ENCODE measurements at places on chromosomes 12 and 14.
A peak's percentile ranks its signal among the peaks of the same experiment; 100 is the strongest.

GRCh38 chr14:23801766-23802165, 151.8 kb upstream of the DHRS4 start:
- DNase-seq = no peak

DNA sequence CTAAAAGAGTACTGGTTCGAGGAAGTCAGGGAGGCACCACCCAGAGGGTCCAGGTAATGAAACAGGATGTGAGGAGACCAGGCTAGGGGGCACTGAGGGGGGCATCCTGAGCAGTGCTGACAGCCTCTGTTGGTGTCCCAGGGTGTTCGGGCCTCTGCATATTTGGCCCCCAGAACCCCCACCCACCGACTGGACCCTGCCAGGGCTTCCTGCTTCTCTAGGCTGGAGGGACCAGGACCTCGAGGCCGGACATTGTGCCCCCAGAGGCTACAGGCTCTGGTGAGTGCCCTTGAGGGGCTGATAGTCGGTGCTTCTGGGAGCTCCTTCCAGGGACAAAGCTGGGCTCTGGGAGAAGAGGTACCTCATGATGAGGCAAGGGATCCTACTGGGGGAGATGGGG, 2.6 kb downstream of the TROAP start:
- peak; percentile 9 for DNase-seq

GRCh38 chr14:28542040-28542439, 224.5 kb upstream of the FOXG1 start:
- DNase-seq = no peak

GRCh38 chr12:116325336-116325664, 47.8 kb upstream of the MED13L start:
- peak; percentile 38 for DNase-seq

- DNase-seq = no peak
Measured at GRCh38 chr14:99062216-99062615, 209.8 kb downstream of the BCL11B start.

GRCh38 chr12:80780746-80781145, 64.0 kb downstream of the MYF5 start:
- DNase-seq = no peak

DNA sequence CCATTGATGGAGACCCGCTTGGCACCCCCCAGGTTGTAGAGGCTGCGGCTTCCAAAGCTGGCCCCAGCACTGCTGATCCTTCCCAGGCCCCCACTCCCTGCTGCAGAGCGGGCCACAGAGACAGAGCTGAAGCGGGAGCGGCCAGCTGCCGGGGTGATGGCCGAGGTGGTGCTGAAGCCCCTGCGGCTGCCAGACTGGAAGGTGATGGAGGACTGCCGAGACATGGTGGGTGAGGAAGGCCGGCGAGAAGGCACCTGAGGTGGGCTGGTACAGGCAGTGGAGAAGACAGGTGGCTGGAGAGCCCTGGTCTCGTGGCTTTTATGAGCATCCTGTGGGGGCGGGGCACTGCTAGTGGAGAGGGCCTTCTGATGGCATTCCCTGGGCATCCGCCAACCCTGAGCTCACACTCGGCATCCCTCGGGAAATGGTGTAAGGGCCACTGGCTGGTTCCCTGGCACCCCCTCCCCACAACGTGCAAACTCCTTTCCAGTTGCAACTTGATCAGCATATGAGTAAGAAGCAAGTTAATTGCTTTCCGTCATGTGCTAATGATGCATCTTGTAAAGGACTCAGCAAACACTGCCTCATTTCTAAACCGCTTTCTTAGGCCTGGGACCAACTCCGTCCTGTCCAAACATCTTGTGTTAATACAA, at the start of gene KRT75:
KRT75 (minus strand) TSS at position 291 of the 653 bp plus-strand sequence; CDS start at position 224, 67 bp downstream.
- no peak for DNase-seq

DNA sequence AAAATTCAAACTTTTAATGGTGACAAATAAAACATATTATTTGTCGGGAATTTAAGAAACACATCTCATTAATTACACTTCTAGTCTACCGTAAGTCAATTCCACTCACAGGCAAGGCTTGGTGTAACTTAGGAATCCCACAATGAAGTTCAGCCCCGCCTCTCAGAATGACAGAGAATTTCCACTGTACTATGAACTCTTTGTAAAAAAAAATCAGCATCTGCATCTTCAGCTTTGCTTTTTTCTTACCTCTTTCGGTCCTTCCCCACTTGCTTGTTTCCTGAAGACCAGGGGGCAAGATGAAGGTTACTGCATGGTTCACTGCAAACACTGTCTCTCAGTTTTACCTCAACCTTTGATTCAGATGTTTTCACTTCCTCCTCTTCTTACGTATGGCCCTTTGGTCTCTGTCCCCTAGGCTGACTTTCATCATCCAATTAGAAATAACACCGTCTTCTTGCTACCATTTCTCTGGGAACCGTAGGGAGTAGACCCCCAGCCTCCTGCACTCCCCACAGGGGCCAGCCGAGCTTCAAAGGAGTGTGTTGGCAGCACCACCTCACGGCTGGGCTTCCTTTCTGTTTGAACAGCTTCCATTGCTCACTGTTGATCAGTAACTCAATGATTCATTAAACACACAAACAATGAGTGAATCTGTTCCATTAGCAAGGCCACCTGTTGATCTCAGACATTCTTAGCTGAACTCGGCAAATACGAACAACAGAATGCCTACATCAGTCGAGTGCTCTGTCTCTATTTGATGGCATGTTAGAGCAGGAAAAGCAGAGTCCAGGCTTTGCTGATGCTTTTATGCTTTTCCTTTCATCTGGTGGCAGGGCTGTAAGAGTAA, 343.0 kb downstream of the BMP4 start:
- no peak for DNase-seq

DNA sequence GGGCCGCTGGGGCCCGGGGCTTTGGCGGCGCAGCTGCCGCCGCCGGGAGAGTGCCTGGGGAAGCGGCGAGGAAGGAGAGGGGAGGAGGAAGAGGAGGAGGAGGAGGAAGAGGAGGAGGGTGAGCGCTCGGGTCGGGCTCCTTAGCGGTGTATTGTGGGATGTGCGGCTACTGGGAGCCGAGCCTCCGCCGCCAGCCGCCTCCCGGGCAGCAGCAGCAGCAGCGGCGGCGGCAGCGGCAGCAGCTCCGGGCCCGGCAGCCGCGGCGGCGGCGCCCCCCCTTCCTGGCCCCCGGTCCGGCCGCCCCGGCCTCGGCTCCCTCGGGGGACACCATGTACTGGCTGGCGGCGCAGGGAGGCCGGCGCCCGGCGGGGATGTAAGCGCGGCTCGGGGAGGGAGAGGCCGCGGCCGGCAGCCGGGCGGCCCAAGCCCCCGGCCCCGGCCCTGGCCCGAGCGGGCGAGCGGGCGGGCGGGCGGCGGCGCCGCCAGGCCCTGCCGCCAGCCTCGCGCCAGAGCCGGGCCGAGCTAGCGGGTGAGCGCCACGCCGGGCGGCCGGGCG, at the start of gene SETD1B:
SETD1B (plus strand) TSS at position 149 of the 556 bp plus-strand sequence. CDS start 729 bp downstream, outside the sequence.
- DNase-seq = peak; percentile 54

DNA sequence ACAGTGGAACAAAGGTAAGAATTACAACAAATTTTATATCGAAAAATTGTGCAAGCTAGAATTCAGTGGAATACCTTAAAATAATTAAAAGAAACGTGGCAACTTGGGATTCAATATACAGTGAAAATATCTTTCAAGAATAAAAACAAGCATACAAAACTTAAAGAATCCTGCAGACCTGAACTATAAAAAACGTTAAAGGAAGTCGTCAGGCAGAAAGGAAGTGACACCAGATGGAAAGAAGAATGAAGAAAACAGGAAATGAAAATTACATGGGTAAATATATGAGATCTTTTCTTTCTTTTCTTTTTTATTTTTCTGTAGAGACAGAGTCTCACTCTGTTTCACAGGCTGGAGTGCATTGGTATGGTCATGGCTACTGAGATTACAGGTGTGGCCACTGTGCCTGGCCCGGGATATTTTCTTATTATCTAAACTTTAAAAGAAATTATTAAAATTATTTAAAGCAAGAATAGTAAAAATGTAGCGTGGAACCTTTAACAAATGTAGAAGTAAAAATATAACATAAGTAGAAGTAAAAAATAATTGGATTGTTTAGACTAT, 4.7 kb downstream of the MGP start:
- no peak for DNase-seq

GRCh38 chr12:68745376-68745903, 536 bp upstream of the SLC35E3 start:
- no peak for DNase-seq

DNA sequence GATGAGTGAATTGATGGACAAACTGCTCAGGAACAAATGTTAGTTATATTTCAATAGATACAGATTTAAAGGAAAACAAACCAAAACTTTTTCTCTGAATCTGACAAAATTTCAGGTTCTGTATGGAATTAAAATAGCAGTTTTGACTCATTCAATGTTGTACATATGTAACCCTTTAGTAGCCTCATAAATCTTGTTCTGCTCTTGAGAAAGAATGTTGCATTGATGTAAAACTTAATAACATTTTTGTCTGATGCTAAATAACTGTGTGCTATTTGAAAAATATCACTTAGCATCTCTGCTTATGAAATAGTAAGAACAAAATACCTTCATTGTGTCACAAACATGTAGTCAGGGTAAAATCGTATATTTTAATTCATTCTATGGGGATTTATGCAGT, 168.9 kb upstream of the NOVA1 start:
- no peak for DNase-seq

DNA sequence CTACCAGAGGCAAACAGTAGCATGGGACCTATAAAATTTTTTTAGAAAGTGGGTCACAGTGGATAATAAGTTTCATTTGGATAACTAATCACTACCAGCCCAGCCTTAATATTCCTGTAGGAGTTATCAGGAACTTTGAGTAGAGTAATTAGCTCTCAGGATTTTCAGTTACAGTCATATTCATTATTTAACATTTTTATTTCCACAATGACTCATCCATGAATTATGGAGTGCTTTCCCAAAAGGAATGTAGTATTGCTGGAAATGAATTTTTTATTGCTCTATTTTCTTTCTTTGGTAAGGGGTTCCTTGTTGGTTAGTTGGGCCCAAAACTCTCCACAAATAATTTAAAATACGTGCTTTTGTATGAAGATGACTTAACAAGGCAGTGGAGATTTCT, 53.7 kb downstream of the ERC1 start:
- no peak for DNase-seq

GRCh38 chr14:68253160-68253780, 433.7 kb downstream of the RAD51B start:
- no peak for DNase-seq

- DNase-seq = no peak
Measured at GRCh38 chr12:34406228-34406995, 384.1 kb downstream of the ALG10 start.

- DNase-seq = peak; percentile 81
Measured at GRCh38 chr12:127165567-127166392, 1101.2 kb upstream of the TMEM132C start.

- DNase-seq = no peak
Measured at GRCh38 chr14:99460793-99461192, 19.9 kb downstream of the SETD3 start.

DNA sequence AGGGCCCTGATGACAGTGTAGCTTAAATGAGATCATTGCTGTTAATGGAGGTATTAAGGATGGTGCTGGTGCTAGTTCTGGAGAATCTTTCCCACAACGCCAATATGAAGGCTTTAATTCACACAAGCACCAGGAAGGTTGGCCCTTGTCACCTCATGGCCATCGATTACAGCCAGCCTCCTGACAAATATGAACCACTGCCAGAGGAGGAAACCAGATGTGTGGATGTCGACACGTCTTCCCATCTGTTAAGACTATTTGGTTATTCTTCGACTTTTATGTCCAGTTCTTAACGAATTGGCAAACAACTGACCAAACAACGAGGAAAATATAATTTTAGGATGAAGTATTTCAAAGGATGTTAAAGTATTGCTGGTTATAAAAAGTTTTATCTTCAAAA, 79.5 kb downstream of the PIK3C2G start:
- no peak for DNase-seq

GRCh38 chr12:104858611-104859543, 99.2 kb downstream of the SLC41A2 start:
- DNase-seq = no peak

- DNase-seq = no peak
Measured at GRCh38 chr14:72600551-72601330, 293.2 kb downstream of the DPF3 start.

- no peak for DNase-seq
Measured at GRCh38 chr14:38964630-38965029, 138.4 kb downstream of the SEC23A start.

DNA sequence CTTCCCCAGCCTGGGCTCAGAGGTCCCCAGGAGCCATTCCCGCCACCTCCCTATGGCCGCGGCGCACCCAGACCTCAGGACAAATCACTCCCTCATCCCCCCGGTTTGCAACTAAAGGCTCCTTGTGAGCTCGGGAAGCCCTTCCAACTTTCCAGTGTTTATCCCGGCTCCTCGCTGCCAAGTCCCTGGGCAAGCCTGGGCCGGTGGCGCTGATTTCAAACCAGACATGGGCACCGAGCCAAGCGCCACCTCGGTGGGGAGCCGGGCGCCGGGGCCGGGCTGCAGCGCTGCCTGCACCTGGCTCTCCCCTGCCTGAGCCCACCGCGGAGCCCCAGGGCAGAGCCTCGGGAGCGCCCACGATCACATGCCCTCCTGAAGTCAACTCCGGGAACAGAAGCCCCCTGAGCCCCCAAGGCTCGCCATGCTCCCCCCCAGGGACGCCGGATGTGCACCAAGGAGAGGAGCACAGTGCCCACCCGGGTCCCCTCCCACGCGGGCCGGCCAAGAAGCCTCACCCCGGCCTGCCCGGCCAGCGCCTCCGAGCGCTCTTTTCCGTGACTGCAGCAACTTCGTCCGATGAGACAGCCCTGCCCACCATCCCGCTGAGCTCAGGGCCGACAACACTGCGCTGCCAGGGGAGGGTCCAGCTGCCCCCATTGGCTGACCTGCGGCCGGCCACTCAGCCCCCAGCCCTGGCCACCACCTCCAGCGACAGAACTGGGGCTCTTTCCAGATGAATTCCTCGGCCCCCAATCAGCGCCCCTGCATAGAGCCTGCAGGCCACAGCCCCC, 50.0 kb downstream of the NCOR2 start:
- no peak for DNase-seq

GRCh38 chr14:68124979-68125731, 305.6 kb downstream of the RAD51B start:
- no peak for DNase-seq

DNA sequence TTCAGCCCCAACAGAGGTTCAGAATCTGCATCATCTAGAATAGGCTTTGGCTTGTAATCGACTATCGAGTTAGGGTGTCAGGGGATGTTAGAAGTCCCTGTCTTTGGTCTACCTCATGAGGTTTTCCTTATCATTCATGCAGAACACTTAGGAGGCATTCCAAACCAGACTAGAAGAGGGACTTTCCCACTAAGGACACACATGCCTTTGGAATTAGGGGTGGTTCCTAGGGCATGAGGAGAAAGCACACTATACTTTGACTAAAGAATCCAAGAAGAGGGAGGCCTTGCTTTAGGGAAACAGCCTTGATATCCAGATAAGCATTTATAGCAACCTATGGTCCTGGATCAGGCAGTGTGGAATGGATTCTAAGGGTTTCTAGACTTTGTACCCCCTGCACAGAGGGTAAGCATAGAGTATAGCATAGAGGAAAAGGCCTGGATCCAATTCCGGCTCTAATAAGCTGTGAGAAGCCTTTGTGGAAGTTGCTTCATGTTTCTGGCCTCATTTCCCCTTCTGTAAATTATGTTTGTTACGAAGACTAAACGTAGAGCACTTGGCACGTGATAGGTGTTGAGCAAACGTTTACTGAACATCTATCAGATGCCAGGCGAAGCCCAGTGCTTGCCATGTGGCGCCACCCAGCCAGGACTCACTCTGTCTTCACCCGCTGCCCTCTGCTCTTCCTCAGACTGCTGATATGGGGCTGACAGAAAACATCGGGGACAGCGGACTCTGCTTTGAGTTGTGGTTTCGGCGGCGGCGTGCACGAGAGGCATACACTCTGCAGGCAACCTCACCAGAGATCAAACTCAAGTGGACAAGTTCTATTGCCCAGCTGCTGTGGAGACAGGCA, 13.2 kb downstream of the ZNF219 start:
- DNase-seq = no peak
